Naive thymus-derived CD8-positive, alpha-beta T cell (primary cell): ENCODE measurements at places on chromosomes 7 and 10. TPM values are rescaled to one million over a fixed set of nuclear protein-coding genes. Genes with fewer than 3 reads are reported as not detected.

DNA sequence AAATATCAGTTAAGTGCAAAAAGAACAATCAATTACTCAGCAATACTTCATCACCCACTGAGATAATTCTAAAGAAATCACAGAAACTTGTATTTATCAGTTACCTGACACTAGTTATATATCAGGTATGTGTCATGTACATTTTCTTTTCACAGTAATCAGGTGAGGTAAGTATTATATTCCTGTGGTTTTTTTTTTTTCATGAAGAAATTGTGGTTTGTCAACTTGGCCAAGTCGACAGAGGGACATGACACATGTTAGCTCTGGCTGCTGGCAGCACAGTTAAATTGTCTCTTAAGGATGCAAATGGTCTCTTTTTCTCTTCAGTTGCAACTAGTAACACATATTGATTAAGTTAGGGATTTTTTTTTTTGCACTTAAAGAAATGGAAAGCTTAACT is 13.7 kb upstream of the GPR141 start:
- H3K4me1 ChIP-seq = peaks cover 12% of the 10 kb centered on the region
- no peak for DNase-seq
- H3K36me3 ChIP-seq = no peaks in the 10 kb centered on the region
- H3K4me3 ChIP-seq = no peak overlapping the region

- no peak overlapping the region for H3K4me3 ChIP-seq
- no peak for DNase-seq
- H3K4me1 ChIP-seq = peaks cover 7% of the 10 kb centered on the region
- no peak overlapping the region for H3K27ac ChIP-seq
- no peaks in the 10 kb centered on the region for H3K36me3 ChIP-seq
- H3K27me3 ChIP-seq = no peaks in the 10 kb centered on the region
Measured at GRCh38 chr10:66187053-66187733, 738.6 kb upstream of the LRRTM3 start.

DNA sequence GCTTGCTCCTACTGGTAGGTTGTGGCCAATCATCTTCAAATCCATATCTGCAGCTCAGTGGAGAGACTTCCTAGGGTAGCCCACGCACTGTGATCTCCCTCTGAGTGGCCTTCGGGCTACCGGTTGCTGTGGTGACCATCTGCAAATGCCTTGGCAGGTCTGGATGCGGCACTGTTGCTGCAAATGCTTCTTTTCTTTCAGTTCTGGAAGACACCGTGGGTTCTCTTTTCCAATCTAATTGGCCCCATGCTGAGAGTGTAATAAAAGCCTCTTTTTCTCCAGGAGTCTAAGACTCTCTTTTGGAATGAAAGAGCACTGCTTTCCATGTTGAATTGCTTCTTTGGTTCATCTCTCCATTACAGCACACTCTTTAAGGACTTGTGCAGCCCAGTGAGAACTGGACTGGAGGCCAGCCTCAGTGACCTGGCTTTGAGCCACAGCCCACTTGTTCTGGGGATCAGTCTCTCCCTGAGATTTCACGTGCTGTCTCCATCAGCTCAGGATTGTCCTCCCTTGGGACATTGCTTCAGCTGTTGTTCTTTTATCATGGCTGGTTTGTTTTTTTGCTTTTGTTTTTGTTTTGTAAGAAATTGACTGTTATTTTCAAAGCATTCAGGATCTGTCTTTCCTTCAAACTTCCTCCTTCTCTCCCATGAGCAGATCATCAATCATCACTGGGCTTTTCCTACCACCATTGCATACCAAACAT is 286.6 kb downstream of the BMPER start:
- DNase-seq = no peak
- H3K27me3 ChIP-seq = no peaks in the 10 kb centered on the region
- H3K4me1 ChIP-seq = no peaks in the 10 kb centered on the region
- no peaks in the 10 kb centered on the region for H3K36me3 ChIP-seq

DNA sequence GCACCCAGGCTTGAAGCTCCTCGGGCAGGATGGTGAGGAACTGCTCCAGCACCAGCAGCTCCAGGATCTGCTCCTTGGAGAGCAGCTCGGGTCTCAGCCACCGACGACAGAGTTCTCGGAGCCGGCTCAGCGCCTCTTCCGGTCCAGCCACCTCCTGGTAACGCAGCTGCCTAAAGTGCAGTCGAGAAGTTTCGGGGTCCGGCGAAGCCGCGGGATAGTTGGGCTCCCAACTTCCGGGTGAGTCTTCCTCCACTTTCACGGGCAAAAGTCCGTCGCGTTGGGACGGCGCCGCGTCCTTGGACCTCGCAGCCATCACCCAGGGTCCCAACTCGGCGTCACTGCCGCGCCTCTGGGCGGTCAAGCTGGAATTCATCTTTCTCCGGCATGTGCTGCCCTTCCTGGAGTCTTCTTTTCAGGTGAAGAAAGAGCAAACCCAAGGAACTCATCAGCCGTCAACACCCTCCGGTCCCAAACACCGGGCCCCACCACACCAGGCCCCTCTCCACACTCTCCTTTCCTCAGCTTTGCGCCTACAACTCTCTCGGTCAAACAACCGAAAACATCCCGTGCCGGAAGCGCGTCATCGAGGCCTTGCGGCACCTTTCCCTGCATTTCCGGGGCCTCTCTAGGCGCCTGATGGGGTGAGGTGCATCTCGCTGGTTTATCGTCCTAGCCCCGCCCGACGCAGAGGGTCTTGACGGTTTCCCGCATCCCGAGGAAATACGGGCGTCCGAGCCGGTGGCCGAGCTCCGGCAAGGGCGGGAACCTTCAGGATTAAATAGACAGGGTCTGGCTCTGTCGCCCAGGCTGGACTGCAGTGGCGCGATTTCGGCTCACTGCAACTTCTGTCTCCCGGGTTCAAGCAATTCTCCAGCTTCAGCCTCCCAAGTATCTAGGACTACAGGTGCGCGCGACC is at the start of gene ZNF394:
TSS of gene ZNF394 (minus strand) at position 561 of the 916 bp plus-strand sequence. CDS start at position 373, 188 bp downstream.
- H3K36me3 ChIP-seq = peaks cover 12% of the 10 kb centered on the region
- H3K27me3 ChIP-seq = no peaks in the 10 kb centered on the region
- peaks cover 35% of the 10 kb centered on the region for H3K4me1 ChIP-seq
- H3K27ac ChIP-seq = peak within 1 kb of the TSS; percentile 99
- peak within 1 kb of the TSS; percentile 97 for H3K4me3 ChIP-seq
- DNase-seq = peak; percentile 85

DNA sequence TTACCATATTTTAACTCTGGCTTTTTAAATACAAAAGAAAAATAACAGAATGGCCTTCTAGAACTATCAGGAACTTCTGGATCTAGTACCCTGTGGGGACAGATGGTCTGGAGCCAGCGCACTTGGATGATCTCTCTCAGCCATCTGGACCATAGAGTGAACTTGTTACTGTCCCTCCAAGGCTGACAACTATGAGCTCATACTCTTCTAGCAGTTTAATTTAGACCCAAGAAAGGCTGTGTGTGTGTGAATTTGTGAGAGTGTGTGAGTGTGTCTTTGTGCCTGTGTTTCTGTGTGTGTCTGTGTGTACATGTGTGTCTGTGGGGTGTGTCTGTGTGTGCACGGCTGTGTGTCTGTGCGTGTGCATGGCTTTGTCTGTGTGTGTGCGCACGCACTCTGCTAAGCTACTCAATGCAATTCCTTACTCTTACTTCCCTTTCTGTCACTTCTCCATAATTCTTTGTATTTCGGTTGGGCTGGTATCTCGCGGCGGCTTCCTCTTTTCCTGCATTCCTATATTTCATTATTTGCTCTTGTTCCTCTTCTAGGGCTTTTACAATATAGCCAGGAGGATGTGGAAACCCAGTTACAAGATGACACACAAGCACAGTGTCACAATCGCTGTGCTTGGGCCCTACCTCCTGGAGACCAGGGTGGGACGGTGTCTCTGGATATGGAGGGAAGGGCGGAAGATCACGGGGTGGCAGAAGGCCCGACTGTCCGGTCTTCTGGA is 51.9 kb downstream of the IKZF1 start:
- H3K4me1 ChIP-seq = peaks cover 77% of the 10 kb centered on the region
- no peak for DNase-seq
- peaks cover 85% of the 10 kb centered on the region for H3K36me3 ChIP-seq
- peak overlapping the region; percentile 27 for H3K4me3 ChIP-seq
- H3K27me3 ChIP-seq = peaks cover 2% of the 10 kb centered on the region
- peak overlapping the region; percentile 100 for H3K27ac ChIP-seq

DNA sequence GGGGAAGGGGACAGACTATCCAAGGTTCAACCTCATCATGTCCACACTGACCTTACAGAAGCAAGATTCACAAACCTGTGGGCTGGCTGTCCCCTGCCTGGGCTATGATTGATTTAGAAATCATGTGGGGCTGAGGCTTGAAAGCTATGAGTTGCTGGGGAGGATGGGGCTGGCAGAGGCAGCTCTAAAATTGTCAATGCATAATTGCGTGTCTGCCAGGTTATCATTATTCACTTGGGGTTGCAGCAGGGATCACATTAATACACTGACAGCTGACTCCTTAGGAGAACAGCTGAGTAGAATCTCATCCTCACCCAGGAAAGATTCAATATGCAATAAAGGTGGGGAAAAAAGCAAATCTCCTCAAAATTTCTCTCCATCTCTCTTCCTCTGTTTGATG is 866.3 kb downstream of the CCSER2 start:
- no peaks in the 10 kb centered on the region for H3K36me3 ChIP-seq
- no peaks in the 10 kb centered on the region for H3K27me3 ChIP-seq
- no peak for DNase-seq
- no peaks in the 10 kb centered on the region for H3K4me1 ChIP-seq

- H3K4me3 ChIP-seq = no peak overlapping the region
- no peak overlapping the region for H3K27ac ChIP-seq
- DNase-seq = no peak
- H3K4me1 ChIP-seq = peaks cover 2% of the 10 kb centered on the region
Measured at GRCh38 chr10:88004451-88004850, 141.0 kb downstream of the PTEN start.

GRCh38 chr7:22607180-22607579 is 107.2 kb upstream of the STEAP1B start:
- no peak overlapping the region for H3K4me3 ChIP-seq
- peaks cover 9% of the 10 kb centered on the region for H3K27me3 ChIP-seq
- no peak overlapping the region for H3K27ac ChIP-seq
- H3K36me3 ChIP-seq = no peaks in the 10 kb centered on the region

DNA sequence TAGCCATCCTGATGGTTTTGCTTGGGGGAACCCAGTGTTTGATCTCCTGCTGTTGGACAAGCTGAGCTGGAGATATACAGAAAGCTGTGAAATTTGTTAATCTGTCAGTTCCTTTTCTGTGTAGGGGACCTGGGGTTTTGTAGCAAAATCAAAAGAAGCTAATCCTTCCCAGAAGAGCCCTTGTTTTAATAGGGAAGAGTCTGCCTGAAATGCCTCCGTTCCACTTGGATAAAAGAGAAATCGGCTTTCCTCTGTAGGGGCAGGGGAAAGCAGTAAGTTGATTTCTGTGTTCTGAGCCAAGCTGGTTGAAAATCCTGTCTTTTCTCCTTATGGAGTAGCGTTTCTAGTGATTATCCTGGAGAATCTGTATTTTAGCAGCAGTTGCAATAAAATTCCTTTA is 472.6 kb downstream of the SORCS3 start:
- H3K4me1 ChIP-seq = no peaks in the 10 kb centered on the region
- H3K27me3 ChIP-seq = peaks cover 1% of the 10 kb centered on the region
- H3K36me3 ChIP-seq = peaks cover 4% of the 10 kb centered on the region
- H3K4me3 ChIP-seq = no peak overlapping the region

DNA sequence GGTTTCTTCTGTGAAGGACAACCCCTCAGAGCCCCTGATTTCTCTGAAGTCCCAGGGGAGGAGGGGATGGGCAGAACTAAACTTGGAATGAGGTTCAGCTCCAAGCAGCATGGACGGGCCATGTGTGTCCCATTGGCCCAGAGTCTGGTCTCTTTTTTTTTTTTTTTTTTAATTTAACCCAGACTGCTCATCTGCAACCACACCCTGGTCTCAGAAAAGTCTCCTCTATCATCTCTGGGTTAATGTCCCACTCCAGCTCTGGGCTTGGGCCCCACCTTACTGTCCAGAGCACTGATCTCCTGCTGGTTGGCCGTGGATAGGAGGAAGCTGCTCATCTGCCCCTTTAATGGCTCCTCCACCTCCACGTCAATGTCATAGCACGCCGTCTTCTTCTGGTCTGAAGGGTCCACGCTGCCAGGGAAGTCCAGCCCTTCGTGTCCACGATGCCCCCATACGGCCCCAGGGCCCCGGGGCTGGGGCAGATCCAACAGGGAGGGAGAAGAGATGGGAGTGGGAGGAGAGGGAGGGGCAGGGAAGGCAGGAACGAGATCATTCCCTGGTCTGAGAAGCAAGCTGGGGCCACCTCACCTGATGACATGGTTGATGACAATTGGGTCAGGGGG is 7.7 kb downstream of the CHPF2 start:
- no peaks in the 10 kb centered on the region for H3K36me3 ChIP-seq
- no peaks in the 10 kb centered on the region for H3K27me3 ChIP-seq
- no peak for DNase-seq
- H3K4me3 ChIP-seq = no peak overlapping the region
- H3K27ac ChIP-seq = no peak overlapping the region
- H3K4me1 ChIP-seq = peaks cover 33% of the 10 kb centered on the region

DNA sequence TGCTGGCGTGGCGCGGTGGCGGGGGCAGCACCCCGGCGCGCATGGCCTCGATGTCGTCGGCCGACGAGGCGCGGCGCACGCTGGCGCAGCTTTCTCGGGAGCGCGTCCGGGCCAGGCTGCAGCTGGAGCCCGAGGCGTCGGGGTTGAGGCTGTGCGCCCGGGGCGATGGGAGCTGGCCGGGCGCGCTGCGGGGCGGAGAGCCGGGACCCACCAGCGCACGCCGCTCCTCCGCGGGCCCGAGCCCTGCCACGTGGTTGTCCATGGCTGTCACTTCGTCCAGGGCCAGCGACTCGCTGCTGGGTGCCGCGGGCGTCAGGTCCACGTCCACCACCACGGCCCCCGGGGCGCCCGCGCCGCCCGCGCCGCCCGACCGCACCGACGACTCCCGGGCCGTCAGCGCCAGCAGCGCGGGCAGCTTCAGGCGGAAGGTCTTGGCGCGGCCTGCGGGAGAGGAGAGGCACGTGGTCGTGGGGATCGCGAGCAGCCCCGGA is 20.0 kb downstream of the KCNH2 start:
- H3K27me3 ChIP-seq = peaks cover 33% of the 10 kb centered on the region
- H3K4me1 ChIP-seq = peaks cover 14% of the 10 kb centered on the region
- no peak for DNase-seq
- H3K4me3 ChIP-seq = no peak overlapping the region
- peaks cover 9% of the 10 kb centered on the region for H3K36me3 ChIP-seq

Gene NPY4R
- not detected for total RNA-seq

Gene UTF1
- total RNA-seq = not detected

Gene POP7
- 17.5 TPM for total RNA-seq

Gene GIMAP4
- total RNA-seq = 381 TPM

Gene ITIH5
- not detected for total RNA-seq

Gene MYO3A
- total RNA-seq = not detected

Gene LRRD1
- not detected for total RNA-seq

Gene IFT22
- 4.0 TPM for total RNA-seq
